ENCODE measurements at places on chromosomes 3 and 15. TPM values are rescaled to one million over a fixed set of nuclear protein-coding genes. Genes with fewer than 3 reads are reported as not detected.

Gene LINGO1
- 0.37 TPM for polyA plus RNA-seq

Gene RBMS3
- 52.4 TPM for polyA plus RNA-seq

Gene ST8SIA2
- 0.20 TPM for polyA plus RNA-seq

Gene ELL3
- polyA plus RNA-seq: 3.2 TPM

Gene XXYLT1
- 6.2 TPM for polyA plus RNA-seq

Gene XCR1
- 0.13 TPM for polyA plus RNA-seq

Gene TIGIT
- 0.24 TPM for polyA plus RNA-seq

Gene RNF13
- polyA plus RNA-seq: 80.8 TPM

Gene COL6A6
- polyA plus RNA-seq: 0.16 TPM

Gene ALDH1L1
- 19.3 TPM for polyA plus RNA-seq

DNA sequence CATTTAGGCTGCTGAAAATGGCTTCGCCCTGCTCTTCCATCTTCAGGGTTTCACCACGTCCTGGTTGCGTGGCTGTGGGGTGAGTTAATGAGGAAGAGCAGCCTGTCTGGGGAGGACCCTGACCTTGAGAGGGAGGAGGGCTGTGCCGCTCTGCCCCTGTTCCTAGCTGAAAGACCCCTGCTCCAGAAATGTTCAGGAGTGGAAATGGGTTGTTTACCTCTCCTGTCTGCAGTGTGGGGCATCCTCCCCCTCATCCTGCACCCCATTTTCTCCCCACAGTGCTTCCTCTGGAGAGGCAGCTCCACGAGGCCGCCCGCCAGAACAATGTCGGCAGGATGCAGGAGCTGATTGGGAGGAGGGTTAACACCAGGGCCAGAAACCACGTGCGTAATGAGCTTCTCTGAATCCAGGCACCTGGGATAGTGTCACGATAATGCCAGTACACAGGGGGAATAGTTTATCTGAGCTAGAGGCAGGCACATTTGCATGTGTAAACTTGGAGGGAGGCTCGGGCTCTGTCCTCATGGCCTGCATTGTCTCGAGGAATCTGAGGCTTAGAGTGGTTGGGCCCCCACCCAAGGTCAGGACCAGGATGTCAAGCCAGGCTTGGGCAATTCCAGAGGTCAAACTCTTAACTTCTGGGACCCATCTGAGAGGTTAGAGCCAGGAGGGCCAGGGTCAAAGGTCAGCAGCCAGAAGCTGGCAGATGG is 4.0 kb downstream of the ANKDD1A start:
- DNase-seq: no peak

- no peak for DNase-seq
Measured at GRCh38 chr3:76321614-76322013, 536.3 kb upstream of the ZNF717 start.

DNA sequence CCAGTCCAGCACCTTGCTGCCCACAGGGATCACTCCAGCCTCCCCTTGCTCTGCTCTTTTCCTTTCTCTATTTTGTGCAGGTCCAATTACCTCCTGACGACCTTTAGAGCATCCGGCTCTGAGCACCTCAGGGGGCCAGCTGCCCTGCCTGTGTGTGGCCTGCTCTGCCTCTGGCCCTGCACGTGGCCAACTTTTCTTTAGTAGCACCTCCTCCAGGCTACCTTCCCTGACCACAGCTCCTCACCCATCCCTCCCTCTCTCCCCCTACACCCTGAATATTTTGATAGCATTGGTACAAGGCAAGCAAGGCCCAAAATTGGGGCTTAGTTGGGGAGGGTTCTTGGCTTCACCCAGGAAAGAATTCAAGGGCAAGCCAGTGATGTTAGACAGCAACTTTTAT is 66.9 kb upstream of the PRR20G start:
- DNase-seq: no peak

GRCh38 chr3:188059351-188059750 is 94.6 kb upstream of the LPP start:
- DNase-seq: no peak

DNA sequence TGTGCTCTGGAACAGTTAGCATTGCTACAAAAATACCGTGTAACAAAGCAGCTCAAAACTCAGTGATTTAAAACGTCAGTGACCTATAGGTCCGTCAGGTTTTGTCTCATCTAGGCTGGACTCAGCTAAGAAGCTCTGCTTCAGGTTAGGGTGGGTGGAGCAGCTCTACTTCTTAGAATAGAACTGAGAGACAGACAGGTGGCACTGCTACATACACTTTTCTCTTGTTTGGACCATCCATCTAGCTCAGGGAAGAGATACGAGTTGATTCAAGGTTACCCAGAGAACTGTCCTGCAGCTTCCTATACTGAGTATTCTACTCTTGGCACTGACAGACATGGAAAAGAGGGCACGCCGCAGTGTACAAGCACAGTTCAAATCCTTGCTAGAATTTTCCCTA is 456.1 kb downstream of the IGSF11 start:
- no peak for DNase-seq

GRCh38 chr3:158109295-158109803 is 540 bp upstream of the RSRC1 start:
- DNase-seq: no peak

GRCh38 chr3:107684431-107684925 is 161.7 kb downstream of the BBX start:
- DNase-seq: no peak

- no peak for DNase-seq
Measured at GRCh38 chr3:195122261-195122660, 148.7 kb downstream of the XXYLT1 start.

GRCh38 chr3:98573181-98573728 is 20.2 kb downstream of the CPOX start:
- DNase-seq: no peak

DNA sequence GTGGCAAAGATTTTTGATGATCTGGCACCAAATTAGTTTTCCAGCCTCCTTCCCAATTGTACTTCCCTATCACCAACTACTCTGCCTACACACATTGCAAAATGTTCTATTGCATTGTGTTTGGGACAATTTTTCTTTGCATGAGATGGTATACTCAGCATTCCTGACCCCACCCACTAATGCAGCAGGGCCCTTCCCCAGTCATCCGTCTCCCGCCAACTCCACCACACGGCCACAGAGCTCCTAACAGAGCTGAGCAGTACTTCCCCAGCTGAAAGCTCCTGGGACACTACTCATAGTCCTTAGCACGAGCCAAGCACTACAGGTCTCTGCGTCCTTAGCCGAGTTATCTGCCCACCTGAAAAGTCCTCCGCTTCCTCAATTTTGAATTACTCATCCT is 34.2 kb downstream of the TXNRD3 start:
- no peak for DNase-seq

- DNase-seq: no peak
Measured at GRCh38 chr3:192835818-192836815, 81.5 kb downstream of the MB21D2 start.

- DNase-seq: no peak
Measured at GRCh38 chr3:182889948-182890629, 90.2 kb downstream of the DCUN1D1 start.

GRCh38 chr15:44435893-44436667 is 8.7 kb downstream of the CTDSPL2 start:
- no peak for DNase-seq

DNA sequence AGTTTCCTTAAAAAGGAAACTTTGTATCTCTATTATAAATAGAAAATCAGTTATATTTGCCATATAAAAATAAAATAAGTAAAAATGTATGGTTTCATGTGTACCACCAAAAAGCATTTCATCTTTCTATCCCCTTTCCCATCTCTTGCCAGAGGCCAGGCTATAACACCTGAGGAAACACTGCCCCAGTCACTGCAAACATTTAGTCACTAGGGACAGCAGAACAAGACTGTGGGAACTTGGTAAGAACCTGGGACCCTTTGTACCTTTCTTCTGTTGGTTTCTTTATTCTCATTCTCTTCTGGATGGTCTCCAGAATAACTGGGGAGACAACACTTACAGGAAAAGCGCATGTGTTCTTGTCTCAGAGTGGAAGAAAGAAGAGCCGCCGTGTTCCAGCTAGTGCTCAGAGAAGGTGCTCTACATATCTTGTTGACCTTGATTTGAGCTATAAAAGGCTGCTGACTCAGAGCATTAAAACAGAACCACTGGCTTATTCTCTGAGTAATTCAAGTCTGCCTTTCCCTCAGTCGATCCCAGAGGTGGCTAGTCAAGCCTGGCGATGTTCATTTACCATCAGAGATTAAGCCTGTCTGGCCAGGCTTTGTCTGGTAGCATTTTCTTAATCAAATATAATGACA is 361.6 kb downstream of the RBMS3 start:
- DNase-seq: peak; percentile 61

DNA sequence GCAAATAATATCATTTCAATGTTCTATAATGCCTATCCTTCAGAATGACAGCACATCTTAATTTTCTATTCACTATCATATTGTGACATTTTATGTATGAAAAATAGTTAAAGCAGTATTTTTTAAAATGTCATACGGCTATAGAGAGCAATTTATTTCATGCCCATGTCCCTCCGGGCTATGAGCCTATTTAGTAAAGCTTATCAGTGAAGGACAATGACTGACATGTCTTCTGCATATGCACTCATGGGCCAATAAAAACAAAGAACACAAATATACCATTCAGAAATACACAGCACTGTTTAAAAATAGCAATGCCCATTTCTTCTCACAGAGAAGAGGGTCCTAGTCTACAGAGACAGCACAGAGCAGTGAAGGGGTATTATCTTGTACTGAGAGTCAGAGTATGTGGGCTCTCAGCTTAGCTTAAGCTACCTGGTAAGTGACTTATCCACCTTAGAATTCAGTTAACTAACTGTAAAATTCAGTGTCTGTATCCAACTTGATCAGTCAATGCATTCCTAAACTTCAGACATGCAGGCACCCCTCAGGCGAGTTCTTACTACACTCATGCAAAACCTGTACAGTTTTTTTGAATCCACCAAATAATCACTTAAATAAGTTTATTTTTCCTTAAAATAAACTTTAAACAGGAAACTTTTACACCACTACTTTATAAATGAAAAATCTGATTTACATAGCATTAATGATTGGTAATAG is 9.0 kb downstream of the GOLIM4 start:
- no peak for DNase-seq

- DNase-seq: no peak
Measured at GRCh38 chr3:9111417-9111816, 138.0 kb downstream of the SRGAP3 start.

DNA sequence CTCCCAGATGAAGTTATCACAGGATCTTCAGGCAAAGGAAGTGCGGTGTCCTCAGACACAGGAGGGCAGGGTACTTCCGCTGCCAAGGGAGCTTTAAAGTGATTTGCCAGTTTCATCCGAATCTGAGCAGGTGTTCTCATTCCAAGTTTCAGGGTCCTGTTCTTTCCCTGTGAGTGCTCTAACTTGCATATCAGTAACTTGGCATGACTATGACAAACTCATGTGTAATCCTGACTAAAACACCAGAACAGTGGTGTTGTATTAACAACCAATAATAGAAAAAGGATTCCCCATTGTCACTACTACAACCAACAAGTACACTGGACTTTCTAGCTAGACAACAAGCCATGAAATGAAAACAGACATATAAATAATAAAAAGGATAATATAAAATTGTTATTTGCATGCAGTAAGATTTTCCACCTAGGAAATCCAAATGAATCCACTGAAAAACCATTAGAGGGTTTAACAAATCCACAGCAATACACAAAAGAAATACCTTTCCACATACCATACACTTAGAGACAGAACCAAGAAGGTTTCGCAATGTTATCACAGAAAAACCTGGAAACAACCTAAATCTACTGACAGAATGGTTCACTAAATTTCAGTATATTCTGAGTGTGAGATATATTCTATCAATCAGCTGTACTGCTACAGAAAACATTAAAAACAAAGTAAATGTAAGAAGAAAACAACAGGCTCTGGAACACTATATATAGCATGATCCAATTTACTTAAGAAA is 40.9 kb upstream of the RPL35A start:
- no peak for DNase-seq

- DNase-seq: no peak
Measured at GRCh38 chr3:118304557-118304956, 730.1 kb downstream of the IGSF11 start.

DNA sequence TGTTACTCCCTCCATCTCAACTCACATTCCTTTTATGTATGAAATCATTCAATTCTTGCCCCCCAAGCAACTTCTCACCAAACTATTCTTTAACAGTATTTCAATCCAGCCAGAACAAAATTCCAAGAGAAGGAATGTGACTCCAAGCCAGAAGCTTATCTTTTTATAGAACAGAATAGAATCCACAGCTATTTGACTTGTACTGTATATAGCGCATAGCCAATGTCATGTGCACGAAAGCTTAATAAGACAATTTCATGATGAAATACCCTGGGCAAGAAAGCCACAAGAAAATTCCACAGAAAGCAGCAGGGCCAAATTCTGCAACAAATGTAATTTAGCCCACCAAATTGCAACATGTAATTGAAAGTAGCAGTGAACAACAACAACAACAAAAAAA is 127.6 kb upstream of the UBE2E2 start:
- DNase-seq: no peak

DNA sequence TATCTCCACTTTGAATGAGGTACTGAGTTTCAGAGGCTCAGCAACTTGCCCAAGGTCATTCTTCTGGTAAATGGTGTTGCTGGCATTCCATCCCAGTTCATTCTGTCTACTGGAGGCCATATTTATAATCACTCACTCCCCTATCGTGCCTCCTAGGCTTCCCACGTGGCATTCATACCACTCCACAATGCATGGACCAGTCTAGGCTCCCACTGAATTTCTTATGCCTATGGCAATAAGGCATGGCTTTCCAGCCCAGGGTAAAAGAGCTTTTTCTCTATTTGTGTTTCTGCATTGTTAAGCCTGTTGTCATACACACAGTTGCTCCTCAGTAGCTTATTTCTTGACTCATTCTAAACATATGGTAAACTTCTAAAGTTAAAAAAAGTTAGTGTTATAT is 19.9 kb downstream of the BBX start:
- no peak for DNase-seq

DNA sequence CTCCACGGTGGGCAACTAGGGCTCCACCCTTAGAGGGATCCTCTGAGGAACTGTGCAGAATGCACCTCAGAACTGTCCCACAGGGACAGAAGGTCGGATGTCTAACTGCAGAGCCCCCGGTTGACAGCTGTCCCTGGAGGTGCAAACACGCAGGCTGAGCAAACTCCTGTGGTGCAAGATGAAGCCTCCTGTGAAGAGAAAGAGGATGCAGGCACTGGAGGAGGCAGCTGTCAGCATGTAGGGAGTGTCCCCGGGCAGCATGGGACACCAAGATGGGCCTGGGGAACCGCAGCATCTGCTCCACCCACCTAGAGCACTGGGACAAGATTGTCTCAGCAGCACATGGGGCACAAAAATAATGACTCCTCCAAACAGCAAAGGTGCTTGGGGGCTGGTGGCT is 258.9 kb downstream of the ABHD5 start:
- no peak for DNase-seq

DNA sequence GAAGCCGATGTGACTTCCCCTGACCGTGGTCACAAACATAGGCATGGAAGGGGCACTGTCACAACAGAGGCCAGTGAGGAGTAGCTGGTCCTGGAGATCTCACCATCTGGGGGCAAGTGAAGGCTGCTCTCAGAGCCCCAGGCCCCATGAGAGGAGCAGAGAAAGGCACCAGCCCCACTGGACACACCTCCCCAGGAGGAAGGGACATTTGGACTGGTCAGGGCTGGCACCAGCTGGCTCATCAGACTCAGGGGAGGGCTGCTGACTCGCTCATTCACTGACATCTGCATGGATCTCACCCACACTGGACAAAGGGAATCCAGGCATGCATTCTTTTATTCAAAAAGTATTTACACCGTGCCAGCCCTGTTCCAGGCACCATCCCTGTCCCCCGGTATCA is 26.8 kb downstream of the ESYT3 start:
- DNase-seq: no peak
